AG09319 (cell line): ENCODE measurements at places on chromosomes 5 and 9.
A peak's percentile ranks its signal among the peaks of the same experiment; 100 is the strongest.

GRCh38 chr5:35246900-35247647, 16.8 kb upstream of the PRLR start:
- no peak for DNase-seq

DNA sequence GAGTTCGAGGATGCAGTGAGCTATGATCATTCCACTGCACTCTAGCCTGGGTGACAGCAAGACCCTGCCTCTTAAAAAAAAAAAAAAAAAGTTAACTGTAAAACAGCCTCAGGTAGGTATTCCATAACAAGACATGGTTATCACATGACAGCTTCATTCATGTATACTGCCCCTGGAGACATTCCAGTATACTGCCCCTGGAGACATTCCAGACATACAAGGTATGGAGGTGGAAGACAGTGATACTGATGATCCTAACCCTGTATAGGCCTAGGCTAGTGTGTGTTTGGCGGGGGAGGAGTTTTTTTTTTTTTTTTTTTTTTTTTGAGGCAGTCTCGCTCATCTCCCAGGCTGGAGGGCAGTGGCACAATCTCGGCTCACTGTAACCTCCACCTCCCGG, 105.5 kb downstream of the RICTOR start:
- no peak for DNase-seq

- DNase-seq: no peak
These were observed 10.5 kb upstream of the TRAF1 start for GRCh38 chr9:120937127-120937526.

GRCh38 chr5:82364497-82364896, 86.3 kb upstream of the RPS23 start:
- DNase-seq: no peak

DNA sequence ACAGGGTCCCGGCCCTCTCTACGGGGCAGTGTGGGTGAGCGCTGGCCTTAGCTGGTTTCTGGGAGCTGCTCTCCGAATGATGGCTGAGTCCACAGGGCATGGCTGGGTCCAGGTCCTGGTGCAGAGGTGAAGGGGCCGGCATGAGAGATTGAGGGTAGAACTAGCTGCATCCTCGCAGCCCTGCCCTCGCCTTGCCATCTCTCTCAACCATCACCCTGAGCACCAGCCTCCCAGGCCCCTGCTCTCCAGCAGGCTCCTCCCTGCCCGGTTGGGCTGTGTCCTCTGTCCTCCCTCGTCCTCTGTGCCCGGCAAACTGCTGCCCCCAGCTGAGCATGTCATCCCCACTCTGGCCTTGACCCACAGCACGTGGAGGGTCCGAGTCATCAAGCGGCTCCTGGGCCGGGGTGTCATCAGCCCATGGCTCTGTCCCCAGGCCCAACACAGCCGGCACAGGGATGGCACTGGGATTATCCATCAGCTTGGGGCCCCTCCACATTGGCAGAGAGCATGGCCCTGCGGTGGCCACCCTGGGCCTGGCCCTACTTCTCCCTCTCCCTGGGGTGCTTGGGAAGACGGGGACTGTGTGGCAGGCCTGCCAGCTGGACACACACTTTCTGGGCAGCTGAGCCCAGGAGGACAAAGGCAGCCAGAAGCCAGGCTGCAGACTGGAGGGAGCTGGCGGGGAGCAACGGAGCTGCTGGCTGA, 8.4 kb downstream of the FLT4 start:
- DNase-seq: no peak

GRCh38 chr5:124581738-124582560, 164.5 kb downstream of the ZNF608 start:
- DNase-seq: no peak

DNA sequence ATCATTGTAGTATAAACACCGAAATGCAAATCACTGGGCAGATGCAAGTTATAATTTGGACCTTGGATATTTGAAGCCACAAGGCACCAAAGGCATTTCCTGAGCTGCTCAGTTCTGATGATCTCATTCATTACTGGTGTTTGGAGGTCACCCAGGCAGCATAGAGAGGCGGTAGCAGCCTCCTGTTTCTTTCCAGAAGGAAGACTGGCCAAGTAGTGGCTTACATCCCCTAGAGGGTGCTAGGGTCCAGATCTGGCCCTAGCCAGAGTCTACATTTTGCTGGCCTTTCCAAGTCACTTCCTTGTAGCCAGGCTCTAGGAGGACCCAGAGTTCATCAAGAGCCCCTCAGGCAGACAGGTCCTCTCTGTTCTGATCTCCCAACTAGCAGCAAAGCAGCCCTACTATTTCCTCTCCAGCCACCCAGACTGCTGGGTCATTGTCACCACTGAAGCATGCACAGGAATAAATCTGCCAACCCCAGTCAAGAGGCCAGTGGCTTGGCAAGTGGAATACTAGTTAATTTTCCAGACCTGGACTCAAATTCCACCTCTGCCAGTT, 33.4 kb upstream of the TTC1 start:
- peak; percentile 84 for DNase-seq

DNA sequence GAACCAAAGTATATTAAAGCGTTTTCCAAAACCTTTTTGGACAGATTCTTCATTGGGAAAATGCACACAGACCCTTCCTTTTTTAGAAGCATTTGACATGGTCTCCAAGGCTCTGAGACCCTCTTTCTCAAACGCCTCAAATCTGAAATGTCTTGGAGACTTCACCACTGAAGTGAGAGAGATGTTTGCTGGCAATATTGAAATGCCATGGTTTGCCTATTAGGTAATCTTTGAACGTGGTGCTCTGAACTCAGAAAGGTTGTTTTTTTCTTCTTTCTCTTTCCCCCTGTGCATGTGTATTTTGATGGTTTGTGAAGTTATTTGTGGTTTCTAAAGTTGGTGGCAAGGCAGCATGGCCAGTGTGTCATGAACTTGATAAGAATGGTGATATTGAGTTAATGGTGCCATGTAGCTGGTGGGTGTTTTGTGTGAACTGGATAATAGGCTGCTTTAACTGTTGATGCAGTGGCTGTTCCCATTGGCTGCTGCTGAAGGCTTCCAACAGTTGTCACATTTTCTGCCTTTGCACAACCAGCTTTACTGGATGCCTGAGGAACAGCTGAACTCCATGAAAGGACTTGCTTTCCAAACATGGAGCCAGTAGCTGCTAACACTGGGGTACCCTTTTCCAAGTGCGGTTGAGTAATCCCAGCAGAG, 1.7 kb downstream of the PALM2AKAP2 start:
- no peak for DNase-seq

DNA sequence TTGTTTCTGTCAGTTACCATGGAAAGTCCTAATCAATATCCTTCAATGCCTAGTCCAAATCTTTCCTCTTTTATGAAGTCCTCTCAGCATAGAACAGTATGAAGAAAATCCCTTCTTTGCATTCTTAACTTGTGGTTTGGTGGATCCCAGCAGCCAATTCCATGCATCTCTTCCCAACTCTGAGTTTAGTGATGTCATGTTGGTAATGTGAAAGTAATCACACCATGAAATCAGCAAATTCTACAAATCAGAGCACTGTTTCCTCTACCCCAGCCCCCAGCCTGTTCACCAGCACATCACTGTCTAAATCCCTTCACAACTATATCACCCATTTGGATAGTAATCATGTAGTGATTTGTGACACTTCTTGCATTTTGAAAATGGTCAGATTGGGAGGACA, 4.7 kb upstream of the C1QTNF2 start:
- no peak for DNase-seq

DNA sequence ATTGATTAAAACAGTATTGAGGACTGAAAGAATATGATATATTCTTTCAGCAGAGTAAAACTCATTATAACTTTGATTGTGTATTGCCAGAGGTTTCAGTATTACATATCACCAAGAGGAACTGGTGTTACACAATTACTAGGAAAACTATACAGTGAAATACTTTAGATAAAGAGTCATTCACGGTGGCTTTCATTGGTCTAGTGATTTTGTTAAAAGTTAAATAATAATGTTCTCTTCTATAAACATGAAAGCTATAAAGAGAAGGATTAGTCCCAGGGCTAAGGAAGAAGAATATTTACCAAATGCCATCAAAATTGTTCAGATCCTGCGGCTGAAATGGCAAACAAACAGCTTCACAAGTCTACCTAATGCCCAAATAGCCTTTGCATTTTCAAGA, 306.2 kb downstream of the SEMA5A start:
- no peak for DNase-seq

DNA sequence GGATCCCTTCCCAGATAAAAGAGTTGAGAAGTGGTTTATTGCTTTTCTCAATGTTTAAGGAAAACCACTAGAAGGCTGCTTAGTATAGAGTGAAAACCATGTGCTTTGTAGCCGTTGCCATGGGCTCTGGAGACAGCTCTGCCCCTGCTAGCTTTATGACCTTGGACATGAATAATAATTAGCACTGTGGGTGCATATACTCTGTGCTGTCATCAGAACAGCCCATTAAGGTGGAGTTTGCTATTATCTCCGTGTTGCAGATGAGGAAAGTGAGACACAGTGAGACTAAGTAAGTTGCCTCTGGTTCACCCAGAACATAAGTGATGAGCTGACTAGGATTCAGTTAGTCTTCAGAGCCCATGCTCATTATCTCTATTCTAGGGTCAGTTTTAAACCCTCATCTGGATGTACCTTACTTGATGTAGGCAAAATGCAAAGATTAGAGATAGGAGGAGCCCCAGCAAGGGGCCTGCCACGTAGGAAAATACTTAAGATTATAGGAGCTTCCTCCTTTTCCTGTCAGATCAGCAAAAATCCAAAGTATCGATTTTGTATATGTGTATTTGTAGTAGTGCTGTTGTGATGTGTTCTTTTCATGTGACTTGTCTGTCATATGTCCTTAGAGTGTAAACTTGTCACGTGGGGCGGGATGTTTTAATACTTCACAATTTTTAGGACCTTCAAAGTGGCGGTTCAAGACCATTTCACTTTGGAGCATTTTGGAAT, 102.5 kb downstream of the TLE4 start:
- DNase-seq: no peak

GRCh38 chr9:34633851-34634550, 3.6 kb downstream of the SIGMAR1 start:
- DNase-seq: no peak

DNA sequence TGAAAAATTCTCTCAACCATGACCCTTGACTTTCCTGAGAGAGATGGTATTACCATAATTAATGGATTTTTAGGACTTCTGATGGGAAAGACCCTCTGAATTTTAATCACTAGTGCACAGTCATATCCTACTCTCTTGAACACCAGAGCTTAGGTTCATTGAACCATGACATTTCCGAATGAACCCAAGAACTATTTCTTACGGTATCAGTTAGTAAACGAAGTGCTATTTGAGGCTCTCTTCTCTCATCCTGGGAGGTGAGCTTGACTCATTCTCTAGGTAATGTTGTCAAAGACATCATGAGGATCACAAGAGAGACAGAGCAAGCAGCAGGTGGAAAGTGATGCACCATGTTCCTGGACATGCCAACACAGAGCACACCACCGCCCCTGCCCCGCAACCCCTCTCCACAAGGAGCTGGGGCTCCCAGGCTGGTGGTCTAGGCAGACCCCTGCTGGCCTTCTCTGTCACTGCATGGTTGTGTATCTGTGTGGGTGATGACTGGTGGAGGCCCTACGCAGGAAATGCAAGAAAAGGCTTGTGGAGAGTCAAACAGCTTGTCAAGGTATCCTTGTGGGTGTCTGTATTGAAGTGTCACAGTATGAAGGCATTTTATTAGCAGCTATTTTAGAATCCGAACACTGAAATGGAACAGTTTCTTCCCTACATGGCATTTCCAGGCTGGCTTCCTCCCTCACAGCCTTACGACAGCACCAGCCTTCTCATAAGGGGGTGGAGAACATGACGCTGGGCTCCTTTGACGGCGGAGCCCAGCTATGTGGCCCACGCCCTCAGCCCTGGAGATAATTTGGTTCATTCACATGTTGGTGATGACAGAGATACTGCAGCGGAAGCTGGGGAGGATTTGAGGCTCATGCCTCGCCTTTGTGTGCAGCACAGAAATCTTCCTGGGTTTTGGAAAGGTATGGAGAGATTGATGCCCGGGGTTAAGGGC, 297.6 kb downstream of the NTRK2 start:
- DNase-seq: no peak

DNA sequence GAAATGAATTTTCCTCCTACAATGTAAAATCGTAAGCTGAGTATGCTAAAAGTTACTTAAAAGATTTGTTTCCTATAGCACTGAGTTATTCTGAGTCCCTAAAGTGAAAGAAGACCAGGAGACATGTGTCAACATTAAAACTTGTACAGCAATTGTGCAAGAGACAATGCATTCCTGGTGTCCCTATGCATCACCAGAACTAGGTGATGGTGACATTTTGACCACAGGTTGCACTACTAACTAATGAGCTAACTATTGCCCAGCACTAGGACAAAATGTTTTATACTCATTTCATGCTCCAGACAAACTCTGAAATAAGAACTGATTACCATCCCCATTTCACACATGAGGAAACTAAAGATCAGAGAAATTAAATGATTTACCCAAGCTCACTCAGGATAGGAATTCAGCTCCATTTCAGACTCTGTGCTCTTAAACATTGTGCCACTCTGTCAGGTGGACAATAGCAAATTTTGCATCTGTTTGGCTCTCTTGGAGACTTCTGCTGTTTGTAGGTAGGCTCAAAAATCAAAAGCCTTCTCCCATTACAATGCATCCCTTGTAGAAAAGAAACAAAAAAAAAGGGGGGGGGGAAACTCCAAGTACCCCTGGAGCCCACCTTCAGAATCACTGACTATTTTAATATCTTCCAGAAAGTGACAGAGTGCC, 269.2 kb downstream of the ACTL7B start:
- DNase-seq: no peak

GRCh38 chr5:107661038-107661649, 9.6 kb downstream of the EFNA5 start:
- DNase-seq: no peak

GRCh38 chr5:162638849-162639248, 571.3 kb downstream of the GABRG2 start:
- no peak for DNase-seq

DNA sequence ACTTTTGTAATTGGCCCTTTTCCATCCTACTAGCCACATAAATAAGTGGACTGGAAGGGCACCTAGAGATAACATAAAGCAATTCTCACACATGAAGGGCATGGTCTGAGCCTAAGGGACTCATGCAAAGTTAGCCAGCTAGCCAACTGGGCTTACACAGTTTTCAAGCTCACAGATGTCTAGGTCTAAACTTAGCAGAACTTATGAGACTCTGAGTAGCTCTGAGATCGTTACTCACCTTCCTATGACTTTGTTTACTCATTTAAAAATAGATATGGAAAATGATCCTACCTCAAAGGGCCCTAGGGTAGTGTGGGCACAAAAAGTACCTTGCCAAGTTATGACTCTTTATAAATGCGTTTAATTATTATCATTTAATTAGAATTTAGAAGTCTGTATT, 410.4 kb upstream of the MPDZ start:
- no peak for DNase-seq
